Effector CD8-positive, alpha-beta T cell (primary cell): ENCODE measurements at places on chromosomes 4 and X.

- DNase-seq = no peak
Observed at GRCh38 chrX:2495595-2495994, 5.2 kb downstream of the DHRSX start.

DNA sequence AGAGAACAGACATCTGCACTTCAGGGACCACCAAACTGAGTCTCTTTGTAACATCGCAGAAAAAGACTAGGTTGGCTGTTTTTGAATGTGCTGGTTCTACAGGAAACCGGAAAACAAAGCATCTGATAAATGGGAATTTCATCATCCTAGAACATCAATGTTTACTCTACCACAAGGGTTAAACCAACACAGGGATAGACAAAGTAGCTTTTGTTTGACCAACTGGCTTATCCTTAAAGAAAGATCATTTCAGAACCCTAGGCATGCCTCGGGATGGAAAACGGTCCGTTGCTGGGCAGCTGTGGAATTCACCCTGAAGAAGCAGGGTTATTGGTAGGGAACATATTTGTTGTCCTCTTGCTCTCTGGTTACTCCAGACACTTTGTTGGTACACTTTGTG is 2355.5 kb upstream of the AGA start:
- no peak for DNase-seq

DNA sequence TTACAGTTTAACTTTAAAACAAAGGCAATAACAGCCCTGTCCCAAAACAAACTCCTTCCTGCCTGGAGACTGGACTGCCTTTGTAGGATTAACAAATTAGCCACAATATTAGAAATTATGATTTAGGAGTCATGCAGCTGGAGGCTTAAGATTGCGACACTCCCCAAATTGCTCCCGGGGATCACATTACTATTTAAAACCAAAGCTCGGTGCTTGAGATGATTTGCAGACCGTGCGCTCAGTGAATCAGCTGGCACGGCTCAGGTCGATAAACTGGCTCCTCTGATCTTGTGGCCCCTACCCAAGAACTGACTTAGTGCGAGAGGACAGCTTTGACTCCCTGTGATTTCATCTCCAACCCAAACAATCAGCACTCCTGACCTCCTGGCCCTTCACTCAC is 829.3 kb downstream of the NLGN4X start:
- DNase-seq = no peak

DNA sequence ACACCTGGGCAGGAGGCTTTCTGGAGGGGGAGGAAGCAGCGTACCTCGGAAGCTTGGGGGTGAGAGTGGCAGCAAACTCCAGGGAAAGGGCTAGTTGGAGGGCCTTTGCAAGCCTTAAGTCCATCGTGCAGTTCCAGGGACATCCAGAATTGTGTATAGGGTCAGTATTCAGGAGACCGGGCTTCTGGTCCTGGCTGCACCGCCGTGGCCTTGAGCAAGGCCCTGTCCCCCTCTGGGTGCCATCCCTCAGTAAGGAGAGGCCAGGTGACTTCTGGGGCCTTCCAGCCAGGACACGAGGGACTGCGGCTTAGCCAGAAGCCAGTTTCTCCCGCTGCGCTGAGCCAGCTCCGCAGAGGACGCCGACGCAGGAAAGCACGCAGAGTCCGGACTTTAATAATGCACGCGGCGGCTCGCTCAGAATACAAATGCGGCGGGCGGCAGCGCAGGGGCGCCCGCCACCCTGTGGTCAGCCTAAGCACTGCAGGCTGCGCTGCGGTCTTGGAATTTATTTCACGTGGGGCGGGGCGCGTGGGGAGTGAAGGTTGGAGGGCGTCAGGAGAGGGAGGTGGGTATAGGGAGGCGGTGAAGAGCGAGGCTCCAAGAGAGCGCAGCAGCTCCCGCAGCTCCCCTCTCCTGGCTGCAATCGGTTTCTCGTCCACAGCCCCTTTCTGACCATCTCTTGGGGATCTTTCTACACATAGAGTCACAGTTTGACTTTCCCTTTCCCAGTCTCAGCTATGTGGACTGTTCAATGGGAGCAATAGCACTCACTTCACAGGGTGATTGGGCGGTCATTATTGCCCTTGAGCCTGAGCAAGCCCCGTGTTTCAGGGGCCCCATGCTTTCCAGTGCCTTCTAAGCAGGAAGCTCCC is 94.1 kb upstream of the GPR50 start:
- DNase-seq = peak; percentile 16

GRCh38 chrX:16785247-16786138 is 773 bp upstream of the TXLNG start:
- DNase-seq = no peak

GRCh38 chr4:145614233-145614610 is 5.0 kb upstream of the MMAA start:
- no peak for DNase-seq

DNA sequence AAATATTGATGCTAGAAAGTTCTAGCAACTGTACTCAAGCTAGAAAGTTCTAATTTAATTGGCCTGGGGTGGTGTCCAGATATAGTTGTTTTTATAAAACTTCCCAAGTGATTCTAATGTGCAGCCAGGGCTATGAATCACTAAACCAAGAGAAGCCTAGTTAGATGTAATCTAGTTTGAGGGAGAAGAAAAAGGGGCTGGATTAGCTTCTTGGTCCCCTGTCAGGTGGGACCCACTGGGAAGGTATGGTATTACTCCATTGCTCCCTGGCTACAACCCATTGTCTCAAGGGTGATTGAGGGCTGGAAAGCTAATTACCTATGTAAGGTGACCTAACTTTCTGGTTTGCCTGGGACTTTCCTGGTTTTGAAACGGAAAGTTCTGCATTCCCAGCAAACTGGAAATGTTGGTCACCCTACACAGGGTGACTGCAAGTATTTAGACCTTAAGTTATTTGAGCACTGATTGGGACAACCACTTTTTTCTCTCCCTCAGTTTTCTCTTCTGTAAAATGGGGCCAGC is 23.9 kb upstream of the MSN start:
- no peak for DNase-seq
